Activated CD8-positive, alpha-beta memory T cell treated with anti-CD3 and anti-CD28 coated beads for 1 hour (primary cell): ENCODE measurements at places on chromosomes 12 and 14.

DNA sequence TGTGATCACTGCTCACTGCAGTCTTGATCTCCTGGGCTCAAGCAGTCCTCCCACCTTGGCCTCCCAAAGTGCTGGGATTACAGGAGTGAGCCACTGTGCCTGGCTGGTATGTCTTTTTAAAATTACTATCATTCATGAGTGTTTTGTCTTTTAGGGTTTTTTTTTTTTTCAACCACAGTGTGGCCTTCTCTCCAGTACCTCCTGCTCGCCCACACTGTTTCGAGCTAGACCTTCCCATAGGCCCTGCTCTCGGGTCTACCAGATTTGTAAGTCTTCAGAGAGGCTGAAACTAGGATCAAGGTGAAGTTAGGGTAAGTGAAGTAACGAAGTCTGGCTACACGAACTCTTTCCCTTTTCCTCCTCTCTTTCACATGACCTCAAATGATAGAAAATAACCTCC is 1.5 kb downstream of the BIN2 start:
- no peak for DNase-seq

GRCh38 chr14:100723135-100723829 is 3.4 kb upstream of the DLK1 start:
- no peak for DNase-seq

GRCh38 chr14:99460793-99461192 is 19.9 kb downstream of the SETD3 start:
- DNase-seq: no peak

DNA sequence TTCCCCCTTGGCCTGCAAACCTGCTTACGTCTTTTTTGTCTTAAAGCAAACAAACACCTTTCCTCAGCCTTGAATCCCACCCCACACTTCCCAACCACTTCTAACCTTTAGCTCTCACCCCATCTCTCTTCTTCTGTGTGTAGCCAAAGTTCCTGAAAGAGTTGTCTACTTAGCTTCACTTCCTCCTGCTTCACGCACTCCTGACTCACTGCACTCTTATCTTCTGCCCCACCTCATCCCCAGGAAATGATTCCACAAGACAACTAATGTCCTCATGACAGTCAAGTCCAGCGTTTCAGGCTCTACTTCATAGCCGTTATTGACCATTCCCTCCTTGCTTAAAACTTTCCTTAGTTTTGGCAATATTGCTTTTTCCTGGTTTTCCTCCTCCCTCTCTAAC is 22.4 kb downstream of the EIF2B2 start:
- no peak for DNase-seq
